ENCODE measurements at places on chromosomes 2 and 18.

DNA sequence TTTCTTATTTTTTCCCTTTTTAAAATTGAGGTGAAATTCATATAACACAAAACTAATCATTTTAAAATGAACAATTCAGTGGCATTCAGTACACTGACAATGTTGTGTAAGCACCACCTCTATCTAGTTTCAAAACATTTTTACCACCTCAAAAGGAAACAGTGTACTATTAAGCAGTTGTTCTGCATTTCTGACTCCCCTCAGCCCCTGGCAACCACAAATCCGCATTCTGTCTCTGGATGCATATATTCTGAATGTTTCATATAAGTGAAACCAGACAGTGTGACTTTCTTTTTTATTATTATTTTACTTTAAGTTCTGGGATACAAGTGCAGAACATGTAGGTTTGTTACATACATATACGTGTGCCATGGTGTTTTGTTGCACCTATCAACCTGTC, 19.2 kb upstream of the TANK start:
- DNase-seq = no peak

GRCh38 chr2:162243294-162243693, at the start of gene FAP:
TSS of gene FAP (minus strand) at chr2:162243445. CDS start at chr2:162243327, 118 bp downstream.
- DNase-seq = no peak

GRCh38 chr2:193581807-193582206, 1387.1 kb upstream of the TMEFF2 start:
- no peak for DNase-seq

DNA sequence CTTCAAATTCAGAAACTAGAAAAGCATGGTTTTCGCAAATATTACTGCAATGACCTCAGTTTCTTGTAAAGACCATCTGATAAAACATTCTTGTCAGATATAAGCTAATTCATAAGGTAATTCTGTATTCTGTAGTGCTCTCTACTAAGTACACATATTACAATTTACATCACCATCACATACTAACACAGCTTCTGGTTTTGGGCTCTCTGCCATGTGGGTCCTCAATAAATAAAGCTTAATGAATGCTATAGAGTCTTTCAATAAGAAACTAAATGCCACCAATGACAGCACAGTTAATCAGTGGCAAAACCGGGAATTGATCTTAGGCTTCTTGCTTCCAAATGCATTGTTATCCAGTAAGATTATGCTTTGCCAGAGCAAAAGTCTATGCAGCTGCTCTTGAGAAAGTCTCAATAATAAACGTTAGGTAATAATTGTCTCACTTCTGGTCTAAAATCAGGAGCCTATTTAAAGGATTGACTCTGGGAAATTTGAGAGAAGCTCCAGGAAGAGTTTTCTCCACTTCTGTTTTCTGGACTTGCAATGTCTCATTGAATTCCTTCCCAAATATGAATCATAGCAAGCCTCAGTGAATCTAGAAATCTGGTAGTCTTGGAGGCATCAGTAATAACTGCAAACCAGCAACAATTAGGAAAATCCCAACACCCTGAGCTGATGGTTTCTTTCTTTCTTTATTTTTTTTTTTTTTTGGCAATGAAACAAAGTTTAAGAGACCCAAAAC, 67.9 kb upstream of the RAPGEF4 start:
- DNase-seq = no peak

- no peak for DNase-seq
These were observed 59.8 kb downstream of the LDAH start for GRCh38 chr2:20762945-20763683.

GRCh38 chr2:11764359-11764758, 17.9 kb downstream of the LPIN1 start:
- no peak for DNase-seq

GRCh38 chr18:11999429-11999828, 18.1 kb downstream of the IMPA2 start:
- no peak for DNase-seq

GRCh38 chr18:8894823-8895222, 189.5 kb downstream of the MTCL1 start:
- no peak for DNase-seq

DNA sequence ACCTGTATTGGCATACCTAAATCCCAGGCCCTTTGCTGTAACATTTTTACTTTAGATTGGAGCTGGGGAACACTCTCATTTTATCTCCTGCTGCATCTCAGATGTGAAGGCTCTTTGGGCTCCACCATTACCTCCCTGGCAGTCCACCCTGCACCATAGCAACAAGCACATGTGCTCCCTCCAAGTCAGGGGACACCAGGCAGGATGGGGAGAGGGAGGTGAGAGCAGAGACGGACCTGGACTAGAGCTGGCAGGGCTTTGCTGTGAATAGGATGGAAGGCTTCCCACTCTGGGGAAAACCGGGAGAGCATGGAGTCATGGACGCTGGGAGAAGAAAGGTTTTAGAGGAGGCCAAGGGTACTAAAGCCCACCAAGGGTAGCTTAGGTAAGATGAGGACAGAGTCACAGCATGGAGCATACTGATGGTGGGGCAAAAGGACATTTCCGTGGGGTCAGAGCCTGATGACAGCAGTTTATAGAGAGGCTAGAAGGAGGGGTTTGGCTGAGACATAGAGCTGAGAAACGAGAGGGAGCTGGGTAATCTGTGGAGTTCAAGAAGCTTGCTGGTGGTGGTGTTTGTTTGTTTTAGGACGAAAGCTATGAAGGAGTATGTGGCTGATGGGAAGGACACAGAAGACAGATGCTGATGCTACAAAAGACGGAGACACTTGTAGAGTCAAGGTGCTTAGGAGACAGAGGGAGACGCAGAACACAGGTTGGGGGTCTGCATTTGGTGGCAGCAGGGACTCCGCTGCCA, 134.8 kb downstream of the COL6A3 start:
- no peak for DNase-seq

- DNase-seq = no peak
These were observed 2.2 kb downstream of the LOXL3 start for GRCh38 chr2:74551530-74551929.

DNA sequence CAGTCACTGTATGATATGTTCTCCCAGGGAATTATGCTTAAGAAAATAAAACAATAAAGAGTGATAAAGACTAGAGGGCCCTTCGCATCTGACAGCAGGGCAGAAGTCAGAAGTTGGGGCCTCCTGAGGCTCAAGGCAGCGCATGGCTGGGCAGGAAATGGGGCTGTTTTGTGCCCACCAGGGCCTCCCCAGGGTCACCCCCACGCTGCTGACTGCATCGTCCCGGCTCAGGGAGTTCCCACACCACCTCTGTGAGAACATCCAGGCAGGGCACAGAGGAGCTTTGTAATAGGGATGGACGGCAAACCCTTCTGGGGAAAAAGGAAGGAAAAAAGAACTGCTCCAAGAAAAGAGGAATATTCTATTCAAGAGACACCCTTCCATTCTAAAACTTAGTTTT, 41.2 kb downstream of the PAX3 start:
- DNase-seq = no peak

GRCh38 chr2:227006189-227006897, 157.7 kb downstream of the COL4A4 start:
- DNase-seq = no peak

DNA sequence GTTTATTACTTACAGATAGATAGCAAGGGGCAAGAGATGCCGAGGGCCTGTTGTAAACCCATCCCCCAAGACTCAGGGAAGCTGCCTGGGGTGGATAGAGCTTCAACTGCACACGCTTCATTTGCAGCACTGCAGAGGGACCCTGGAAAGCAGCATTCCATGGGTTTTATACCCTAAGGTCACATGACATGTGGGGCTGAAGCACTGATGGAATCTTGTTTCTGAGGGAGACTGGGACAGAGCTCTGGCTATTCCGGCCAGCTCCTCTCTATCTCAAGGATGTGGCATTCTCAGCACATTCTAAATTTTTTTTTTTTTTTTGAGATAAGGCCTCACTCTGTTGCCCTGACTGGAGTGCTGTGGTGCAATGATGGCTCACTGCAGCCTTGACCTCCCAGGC, 300.1 kb downstream of the MYCN start:
- no peak for DNase-seq

- no peak for DNase-seq
These were observed 167.8 kb downstream of the NUP35 start for GRCh38 chr2:183292028-183292427.

GRCh38 chr18:49241852-49242251, 218.6 kb downstream of the DYM start:
- DNase-seq = no peak

- DNase-seq = no peak
These were observed 277.5 kb downstream of the ETAA1 start for GRCh38 chr2:67674668-67675067.

DNA sequence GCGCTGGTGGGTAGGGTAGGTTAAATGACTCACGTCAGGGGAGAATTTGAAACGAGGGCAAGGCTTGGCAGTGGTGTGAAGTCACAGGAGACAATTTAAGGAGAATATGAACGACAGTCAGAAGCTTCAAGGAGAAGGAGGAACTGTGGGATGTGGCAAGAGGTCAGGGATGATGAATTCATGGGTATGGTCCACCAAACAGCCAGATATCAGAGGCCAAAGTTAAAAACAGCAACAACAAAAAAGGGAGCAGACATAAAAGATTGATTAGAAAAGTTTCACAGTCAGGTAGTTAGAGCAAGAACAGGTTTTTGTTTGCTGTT, 1.4 kb upstream of the ZNF396 start:
- DNase-seq = no peak

GRCh38 chr2:46973673-46974072, 58.1 kb upstream of the MCFD2 start:
- DNase-seq = no peak

DNA sequence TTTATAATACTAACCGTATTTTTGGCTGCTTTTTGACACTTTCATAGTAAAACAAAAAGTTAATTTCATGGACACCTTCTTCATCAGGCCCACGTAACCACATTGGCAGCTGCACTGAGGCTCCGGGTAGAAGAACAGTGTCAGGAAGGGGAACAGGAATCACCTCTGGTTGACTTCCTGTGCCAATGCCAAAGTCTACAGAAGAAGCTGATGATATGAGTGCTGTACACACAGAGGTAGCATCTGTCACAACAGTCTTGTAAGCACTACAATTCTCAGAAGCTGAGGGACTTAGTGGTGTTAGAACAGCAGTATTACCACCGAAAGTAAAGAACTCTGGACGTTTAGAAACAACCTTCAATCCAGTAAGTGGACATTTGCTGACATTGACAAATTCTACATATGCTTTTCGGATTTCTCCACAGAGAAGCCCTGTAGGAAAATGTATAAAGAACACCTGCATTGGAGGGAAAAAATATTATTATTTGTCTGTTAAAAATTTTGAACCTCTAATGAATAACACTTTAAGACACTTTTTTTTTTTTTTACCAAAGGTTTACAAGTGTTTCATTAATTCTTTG, 85.3 kb downstream of the TRAPPC8 start:
- DNase-seq = no peak

GRCh38 chr18:79690586-79691482, 11.2 kb downstream of the CTDP1 start:
- DNase-seq = no peak

- DNase-seq = peak; percentile 8
These were observed 68.1 kb downstream of the MYOM1 start for GRCh38 chr18:3151399-3152264.

- DNase-seq = peak; percentile 24
These were observed 24.4 kb downstream of the MPHOSPH10 start for GRCh38 chr2:71154798-71155197.

DNA sequence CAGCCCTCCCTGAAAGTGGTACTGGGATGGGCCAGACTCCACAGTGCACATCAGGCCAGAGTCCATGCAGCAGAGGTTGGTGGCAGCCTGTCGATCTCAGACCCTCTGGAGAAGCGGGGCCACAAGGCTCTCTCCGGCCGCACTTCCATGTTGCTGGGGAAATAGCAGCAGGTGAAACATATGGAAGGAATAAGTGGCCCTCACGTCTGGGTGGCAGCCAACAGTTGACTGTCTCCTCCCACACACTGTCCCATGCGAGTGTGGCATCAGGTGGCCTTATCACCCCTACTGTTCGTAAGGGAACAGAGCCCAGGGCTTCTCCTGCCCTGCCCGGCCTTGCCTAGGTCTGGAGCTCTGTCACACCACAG, 58.1 kb upstream of the FOSL2 start:
- no peak for DNase-seq

- DNase-seq = peak; percentile 21
These were observed 755 bp downstream of the SPAST start for GRCh38 chr2:32064021-32064601.

GRCh38 chr2:187403568-187404260, 44.3 kb downstream of the CALCRL start:
- no peak for DNase-seq

GRCh38 chr2:3294069-3294468, 83.5 kb downstream of the EIPR1 start:
- no peak for DNase-seq

- DNase-seq = no peak
These were observed 90.3 kb downstream of the LRP2 start for GRCh38 chr2:169272010-169272409.

- no peak for DNase-seq
These were observed 121.6 kb downstream of the GALNT1 start for GRCh38 chr18:35703043-35703688.

GRCh38 chr18:55996717-55997116, 408.7 kb upstream of the TCF4 start:
- no peak for DNase-seq

DNA sequence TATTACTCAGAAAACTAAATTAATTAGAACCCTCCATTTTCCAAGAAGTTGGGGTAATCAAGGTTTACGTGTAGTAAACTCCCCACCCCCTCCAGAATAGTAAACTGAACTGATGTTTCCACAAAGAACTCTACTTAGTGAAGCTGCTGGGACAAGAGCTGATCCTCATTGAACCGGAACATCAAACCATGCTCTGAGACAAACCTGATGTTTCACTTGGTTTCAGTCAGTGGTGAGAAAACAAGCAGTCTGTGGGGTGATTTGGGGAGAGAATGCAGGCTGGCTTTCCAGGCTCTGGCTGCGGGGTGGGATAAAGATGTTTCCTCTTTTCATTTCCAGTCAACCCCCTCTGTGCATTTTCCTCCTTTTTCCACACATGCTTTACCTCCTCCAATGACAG, 38.2 kb downstream of the CELF4 start:
- DNase-seq = no peak

DNA sequence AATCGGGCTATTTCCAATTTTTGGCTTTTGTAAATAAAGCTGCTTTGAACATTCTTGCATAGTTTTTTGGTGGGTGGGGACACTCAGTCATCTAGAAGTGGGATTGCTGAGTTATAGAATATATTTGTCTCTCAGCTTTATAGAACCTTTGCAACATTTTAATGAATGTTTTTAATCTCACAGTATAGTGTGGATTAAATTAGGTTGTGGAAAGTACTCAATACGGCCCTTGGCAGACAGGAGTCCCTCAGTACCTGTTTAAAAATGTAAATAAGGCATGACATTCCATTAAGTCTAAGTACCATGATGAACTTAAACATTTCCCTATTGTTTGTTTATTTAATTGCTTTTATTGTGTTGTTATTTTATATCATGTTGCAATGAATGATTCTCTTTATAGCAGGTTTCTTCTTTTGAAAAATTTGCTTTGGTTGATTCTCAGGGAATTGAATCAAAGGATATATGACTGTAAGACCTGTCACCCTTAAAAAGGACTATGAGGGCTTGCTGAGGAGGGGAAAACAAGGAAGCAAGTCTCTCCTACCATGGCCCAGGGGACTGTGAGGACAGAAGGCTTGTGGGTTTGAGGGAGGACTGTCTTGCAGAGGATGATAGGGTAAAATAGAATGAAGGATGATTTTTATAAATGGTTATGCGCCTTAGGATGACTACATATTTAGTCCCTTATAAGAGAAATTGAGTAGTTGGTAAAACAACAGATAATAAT, 165.1 kb downstream of the RPIA start:
- no peak for DNase-seq

All from activated CD4-positive, alpha-beta T cell treated with anti-CD3 and anti-CD28 coated beads, Interleukin-2, amount 10 ng/mL, durations not matched to agents 7 days and 5 days (primary cell).